ENCODE measurements at places on chromosomes 2 and 18.

- DNase-seq = no peak
These were observed 304.0 kb downstream of the ALK start for GRCh38 chr2:29617351-29617750.

DNA sequence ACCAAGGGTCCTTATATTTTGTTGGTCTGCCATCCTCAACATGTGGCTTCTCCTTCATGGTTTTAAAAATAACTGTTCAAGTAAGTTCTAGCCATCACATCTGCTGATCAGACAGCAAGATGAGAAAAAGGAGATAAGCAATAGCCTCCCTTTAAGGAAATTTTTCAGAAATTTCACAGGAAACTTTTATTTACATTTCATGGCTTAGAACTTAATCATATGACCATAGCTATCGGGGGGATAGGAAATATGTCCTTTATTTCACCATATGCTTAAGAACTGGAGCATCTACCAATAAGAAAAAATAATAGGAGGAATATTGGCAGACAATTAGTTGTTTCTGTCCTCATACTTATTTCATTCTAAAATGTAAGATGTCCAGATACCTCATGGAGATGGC, 16.2 kb downstream of the ATF2 start:
- DNase-seq = no peak

GRCh38 chr2:177689623-177690022, 297.1 kb downstream of the AGPS start:
- no peak for DNase-seq

GRCh38 chr2:7837237-7837760, 844.6 kb upstream of the ID2 start:
- DNase-seq = no peak

DNA sequence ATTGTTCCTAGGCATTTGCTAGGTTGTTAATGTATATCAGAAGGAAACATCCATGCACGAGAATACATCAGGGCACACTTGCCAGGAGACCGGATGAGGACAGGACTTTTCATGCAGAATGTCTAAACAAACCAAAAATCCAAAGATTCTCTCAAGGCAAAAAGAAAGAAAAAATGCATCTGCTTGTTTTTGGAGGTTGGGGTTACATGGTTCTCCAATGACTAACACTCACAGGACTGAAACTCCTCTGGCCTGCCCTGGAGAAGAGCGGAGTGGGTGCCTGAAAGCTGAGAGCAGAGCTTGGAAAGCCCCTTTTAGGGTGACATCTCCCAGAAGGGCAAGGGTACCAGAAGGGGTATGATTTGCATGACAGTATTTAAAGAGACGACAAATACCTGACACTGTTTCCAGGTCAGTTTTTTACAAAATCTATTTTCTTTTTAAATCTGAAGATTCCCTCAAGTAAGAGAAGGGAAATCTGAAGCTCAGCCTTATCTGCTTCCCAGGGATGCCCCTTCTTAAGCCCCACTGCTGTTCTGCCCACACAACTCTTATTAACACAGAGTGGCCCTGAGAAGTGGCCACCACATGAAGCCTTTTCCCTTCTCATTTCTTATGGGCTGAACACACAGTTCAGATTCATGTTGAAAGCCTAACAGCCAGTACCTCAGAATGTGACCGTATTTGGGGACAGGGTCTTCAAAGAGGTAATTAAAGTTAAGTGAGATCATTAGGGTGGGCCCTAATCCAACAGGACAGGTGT, 216.4 kb downstream of the STK39 start:
- peak; percentile 7 for DNase-seq

DNA sequence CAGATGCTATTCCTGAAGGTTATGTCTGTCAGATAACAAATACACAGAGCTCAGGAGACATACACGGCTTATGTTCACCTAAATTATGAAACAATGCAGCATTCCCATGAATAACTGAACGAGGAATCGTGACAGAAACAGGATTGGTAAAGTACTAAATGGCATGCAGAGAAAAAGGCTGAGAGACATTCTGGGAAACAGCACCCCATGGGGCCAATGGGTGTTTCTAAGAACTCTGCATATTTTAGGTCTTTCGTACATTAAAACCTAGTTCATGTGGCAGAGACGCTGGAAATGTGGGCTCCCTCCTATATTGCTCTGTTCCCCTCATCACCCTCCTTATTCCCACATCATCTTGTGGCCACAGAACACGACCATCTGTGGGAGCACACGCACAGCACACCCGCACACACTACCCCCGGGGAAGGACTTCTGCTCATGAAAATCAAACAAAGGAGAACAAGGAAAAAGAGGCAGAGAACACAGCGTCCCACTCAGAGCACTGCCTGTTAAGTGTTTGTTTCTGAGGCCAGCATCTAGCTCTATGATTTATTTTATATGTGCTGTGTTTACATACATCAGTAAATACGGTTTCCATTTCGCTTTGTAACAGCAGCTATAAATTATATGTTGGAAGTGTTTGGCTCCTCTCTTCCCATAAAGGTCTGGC, 143.6 kb downstream of the AFF3 start:
- no peak for DNase-seq

GRCh38 chr2:75500633-75501032, 60.1 kb downstream of the EVA1A start:
- no peak for DNase-seq

DNA sequence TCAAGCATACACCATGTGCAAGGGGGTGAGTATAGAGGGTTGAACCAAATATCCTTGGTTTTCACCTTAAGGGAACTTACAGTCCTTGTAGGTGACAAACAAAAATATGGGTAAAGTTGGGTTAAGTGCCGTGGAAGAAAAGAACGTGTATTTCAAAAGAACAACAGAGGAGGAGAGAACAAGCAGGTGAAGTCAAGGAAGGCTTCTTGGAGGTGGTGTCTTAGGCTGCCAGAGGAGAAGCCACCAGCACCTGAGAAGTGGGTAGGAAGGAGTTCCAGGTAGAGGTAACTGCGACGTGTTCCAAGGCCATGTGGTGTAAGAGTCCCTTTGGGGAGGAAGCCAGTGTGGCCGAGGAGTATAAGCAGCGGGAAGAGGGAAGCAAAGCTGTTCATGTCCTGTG, 27.2 kb downstream of the CABLES1 start:
- no peak for DNase-seq

DNA sequence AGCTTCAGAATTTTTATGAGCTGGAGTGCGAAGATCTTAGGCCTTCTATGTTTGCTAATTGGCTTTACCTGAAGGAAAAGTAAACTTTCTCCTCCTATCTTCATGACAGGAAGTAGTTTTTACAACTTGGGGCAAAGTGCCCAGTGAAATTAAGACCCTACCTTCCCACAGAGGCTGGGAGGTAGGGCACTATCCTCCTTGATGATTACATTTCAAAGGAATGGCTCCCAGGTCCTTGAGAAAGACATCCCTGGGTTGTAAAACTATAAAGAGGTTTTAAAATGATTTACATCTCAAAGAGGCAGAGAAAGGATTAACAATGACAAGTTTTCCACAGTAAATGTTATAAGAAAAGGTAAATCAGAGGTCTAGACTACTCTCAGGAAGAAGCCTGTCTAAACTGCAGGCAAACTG, 155.8 kb downstream of the CDH7 start:
- no peak for DNase-seq

DNA sequence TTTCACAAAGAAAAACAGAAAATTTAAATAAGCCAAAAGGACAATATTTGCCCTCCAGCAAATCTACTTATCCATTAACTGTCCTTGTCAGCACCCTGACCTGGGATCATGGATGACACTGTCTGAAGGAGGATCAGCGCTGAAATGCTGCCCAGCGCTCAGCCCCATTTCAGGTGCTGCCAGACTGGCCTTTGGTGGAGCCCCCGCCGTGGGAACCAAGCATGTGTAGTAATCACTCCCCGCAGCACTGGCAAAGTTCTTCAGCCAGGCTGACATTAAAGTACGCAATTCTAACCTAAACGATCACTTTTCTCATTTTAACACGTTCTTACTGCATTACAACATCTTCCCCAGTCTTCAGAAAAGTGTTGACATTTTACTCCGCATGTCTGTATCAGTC, 108.6 kb upstream of the GPC1 start:
- DNase-seq = no peak

DNA sequence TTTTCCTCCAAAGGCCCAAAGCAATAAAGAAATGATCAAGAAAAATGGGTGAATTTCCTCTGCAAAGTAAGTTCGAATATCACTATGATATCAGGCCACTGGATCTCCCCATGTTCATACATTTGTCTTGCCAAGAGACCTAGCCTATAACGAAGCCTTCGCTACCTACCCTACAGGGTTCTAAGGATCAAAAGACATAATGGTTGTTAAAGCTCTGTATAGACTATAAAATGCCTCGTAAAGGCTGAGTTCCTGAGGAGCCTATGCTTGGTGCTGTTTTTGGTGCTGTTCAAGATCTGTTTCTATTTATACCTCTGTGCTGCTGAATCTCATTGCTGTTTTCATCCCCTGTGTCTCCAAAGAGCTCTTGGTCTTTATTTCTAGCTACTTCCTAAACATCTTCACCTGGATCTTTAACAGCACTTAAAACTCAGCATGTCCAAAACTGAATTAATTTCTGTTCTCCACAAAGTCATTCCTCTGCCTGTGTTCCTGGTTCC, 254.4 kb upstream of the CHAC2 start:
- no peak for DNase-seq

DNA sequence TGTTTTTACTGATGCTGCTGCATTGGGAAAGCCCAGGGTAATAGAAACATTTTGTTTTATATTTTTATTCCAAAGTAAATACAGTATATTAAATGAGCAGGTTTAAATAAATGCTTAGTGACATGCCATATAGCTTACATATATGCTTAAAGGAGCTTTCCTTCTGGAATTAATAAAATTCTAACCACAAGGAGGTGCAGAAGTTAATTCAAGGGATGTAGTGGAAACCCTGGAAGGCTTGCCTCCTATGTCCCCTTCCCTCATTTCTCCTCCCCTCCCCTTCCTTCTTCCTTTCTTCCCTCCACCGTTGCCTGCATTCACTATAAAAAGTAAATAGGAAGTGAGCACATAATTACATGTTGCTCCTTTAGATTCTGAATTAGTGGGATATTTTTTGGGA, 96.3 kb downstream of the UBE2E3 start:
- DNase-seq = no peak

GRCh38 chr18:23556145-23556780, 30.0 kb downstream of the NPC1 start:
- DNase-seq = no peak

DNA sequence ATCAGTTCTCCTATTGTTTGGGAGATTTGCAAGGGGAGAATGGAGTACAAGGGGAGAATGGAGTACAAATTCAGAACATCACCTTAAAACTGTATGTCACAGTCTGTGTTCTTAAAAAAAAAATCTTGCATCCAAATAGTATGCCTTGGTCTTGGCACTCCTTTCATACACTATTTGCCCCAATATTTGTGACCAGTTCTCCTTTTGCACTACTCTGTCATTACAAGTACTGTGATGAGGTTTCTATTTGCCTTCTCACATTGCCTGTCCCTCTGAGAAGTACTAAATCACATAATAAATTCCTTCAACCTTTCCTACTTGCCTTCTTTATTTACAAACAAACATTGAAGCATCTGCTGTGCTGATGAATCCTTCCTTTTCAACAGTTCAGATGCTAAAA, 36.0 kb upstream of the NCK2 start:
- no peak for DNase-seq

GRCh38 chr2:217086038-217086522, 226.2 kb upstream of the TNP1 start:
- DNase-seq = peak; percentile 41

DNA sequence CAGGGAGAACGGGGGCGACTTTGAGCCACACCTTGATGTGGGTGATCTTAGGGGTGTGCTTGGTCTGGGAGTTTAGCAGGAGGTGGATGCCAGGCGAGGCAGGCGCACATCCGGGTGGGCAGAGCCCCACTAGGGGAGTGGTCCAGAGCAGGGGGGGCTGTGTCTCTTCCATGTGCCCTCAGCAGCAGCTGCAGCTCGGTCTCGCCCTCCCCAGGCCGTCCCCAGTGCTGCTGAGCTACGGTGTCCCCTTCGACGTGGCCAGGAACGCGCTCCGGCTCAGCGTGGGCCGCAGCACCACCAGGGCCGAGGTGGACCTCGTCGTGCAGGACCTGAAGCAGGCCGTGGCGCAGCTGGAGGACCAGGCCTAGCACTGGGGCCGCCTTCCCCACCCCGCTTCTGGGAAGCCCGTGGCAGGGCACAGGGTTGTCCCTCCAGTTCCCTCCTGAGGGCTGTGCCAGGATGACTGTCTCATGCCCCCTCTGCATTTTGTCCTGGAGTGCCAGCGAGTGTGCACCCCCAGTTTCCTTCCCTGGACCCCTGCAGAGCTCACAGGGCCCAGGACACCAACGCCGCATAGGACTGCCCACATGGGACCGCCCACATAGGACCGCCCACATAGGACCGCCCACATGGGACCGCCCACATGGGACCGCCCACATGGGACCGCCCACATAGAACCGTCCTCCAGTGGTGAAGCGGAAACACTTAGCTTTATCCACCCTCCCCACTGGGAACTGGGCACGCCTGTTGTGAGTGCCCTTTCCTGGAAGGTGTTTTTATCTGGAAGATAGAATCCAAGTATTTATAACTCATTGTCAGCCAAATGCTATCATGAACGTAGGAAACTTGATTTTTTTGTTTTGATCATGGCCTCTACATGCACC, 1.9 kb upstream of the ESPNL start:
- DNase-seq = peak; percentile 15

DNA sequence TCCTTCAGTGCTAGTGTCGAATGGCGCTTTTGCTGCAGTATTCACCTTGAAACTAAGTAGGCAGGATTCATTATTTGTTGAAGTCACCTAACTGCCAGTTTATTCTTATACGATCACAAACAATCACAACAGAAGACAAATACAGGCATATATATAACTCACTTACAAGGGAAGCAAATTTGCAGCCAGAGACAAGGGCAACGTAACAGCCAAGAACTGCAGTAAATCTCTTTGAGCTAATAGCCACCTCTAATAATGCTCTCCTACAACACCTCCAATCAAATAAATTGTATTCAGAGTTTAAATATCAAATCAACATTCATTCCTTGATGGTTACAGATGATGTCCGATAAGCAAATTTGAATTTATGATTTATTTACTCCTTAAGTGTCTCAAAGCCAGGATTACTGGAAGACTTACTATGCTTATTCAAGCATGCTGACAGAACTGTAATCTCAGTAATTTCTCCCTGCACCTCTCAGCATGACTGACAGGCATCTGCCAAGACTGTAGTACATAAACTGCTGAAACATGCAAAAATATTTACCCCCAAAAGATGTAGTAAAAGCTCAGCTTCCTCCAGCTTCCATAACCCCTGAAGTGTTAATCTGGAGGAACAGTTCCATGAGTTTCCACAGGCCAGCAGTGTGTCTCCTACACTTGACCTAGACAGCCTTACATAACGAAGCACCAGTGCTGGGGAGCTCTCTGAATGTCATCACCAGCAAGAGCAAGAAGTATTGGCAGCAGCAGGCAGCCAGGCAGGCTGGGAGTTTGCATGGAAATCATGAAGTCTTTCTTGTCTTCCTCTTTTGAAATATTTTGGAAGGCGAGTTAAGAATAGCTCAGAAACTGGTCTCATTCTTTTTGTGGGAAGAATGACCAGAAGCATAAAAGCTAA, 20.9 kb upstream of the SCN1A start:
- no peak for DNase-seq

DNA sequence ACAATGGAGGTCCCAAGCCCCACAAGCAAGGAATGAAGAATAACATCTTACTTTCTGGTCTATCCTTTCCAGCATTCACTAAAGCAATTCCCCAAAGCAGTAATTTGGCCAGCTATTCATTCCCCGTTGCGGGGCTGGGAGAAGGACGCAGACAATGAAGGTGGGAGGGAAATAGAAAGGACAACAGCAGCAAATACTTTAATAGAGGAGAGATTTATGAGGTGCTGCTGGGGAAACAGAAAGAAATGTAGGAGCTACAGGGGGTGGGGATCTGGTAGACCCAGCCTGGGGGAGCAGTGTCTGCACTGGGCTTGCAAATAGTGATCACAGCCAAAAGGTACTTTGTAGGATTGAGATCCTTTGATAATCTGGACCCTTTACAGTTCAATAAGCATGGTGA, 13.9 kb upstream of the ATL2 start:
- no peak for DNase-seq
